ENCODE measurements at places on chromosomes 1 and 21.

DNA sequence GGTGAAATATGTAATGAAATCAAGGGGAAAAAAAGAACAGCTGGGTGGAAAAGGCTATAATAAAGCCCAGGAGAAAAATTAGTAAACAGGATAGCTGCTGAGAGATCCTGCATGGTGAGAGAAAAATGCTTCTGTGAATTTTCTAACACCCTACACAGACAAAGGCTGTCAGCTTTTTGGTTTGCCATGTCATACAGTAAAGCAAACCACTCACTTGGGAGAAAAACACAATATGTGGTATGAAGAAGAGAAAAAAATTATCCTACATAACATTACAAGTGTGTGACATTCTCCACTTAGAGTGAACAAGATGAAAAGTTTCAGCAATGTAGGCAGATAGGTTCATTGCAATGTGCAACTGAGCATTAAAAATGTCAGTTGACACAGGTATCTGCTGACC lies 133.6 kb downstream of the PLPPR4 start:
- no peak for DNase-seq

DNA sequence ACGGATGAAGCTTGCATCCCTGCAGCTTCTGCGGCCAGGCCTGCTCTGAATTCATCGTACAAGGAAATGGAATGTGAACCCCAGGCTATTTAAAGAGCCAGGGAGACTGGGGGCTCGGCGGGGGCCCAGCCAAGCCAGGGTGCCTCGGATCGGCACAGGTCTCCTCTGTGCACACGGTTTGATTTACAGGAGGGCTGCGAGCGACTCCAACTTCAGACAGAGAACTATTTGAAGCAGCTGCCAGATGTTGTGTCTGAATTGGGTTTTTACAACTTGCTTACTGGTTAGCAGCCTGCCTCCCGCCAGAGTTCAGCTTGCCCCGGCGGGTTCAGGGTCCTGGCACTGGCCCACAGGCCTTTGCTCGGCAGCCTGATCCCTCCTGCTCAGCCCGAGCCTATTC lies 83.2 kb downstream of the SPSB1 start:
- peak; percentile 24 for DNase-seq

- peak; percentile 32 for DNase-seq
These were observed 132.2 kb upstream of the HOOK1 start for GRCh38 chr1:59682396-59683080.

- DNase-seq = no peak
These were observed 97.7 kb upstream of the JUN start for GRCh38 chr1:58881471-58881994.

- DNase-seq = no peak
These were observed 30.0 kb upstream of the ETS2 start for GRCh38 chr21:38775733-38776132.

GRCh38 chr1:76247261-76247852 lies 172.8 kb downstream of the ST6GALNAC3 start:
- DNase-seq = peak; percentile 50

DNA sequence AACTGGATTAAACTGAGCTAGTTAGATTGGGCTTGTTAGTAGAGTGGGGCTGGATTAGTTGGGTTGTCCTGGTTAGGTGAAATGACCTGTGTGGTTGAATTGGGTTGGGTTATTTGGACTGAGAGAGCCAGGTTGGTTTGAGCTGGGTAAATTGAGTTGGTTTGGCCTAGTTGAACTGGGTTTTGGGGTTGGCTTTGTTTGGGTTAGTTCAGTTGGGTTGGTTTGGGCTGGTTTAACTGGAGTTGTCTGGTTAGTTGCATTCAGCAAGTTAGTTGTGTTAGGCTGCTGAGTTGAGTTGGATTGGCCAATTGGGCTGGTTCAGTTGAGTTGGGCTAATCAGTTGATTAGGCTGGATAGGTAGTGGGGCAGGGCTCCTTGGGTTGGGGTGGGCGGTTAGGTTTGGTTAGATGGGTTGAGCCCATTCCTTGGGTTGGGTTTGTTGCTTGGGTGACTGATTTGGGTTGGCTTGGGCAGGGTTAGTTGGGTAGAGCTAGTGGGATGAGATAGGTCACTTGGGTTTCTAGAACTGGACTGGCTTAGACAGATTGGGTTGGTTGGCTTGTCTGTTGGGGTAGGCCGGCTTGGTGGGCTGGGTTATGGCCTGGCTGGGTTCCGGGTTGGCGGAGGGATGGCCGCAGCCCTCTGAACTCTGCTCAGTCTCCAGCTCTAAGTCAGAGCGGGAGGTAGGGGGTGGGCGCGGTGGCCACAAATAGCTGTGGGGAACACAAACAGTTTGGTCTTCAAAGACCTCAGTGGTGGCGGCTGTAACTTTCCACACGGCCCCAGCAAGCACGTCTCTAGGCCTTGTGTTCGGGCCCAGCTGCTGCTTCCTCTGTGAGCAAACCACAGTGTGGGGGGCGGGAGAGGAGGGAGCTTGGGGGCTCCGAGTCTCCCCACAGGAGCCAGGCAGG lies 67.2 kb upstream of the RUNX3 start:
- no peak for DNase-seq

All from NCI-H524 (cell line).